Fibroblast of lung (primary cell): ENCODE measurements at places on chromosomes 1 and 21. TPM values are rescaled to one million over a fixed set of nuclear protein-coding genes. Genes with fewer than 3 reads are reported as not detected.

Gene IGSF5
- polyA plus RNA-seq: not detected in 2 replicates

Gene TMPRSS15
- polyA plus RNA-seq: not detected in 2 replicates

Gene LRRC38
- not detected in 2 replicates for polyA plus RNA-seq

Gene LRRC7
- 0.03 TPM in 2 replicates for polyA plus RNA-seq

Gene SPRR1A
- polyA plus RNA-seq: not detected in 2 replicates

Gene EXTL1
- 0.14 and 0.39 TPM in 2 replicates for polyA plus RNA-seq

Gene FCGR3B
- not detected in 2 replicates for polyA plus RNA-seq

Gene FOXD2
- 0.08 and 0.19 TPM in 2 replicates for polyA plus RNA-seq

Gene PLOD1
- polyA plus RNA-seq: 162 and 278 TPM in 2 replicates

Gene FCMR
- 1.5 and 4.3 TPM in 2 replicates for polyA plus RNA-seq

Gene ZMYND12
- 0.16 and 0.56 TPM in 2 replicates for polyA plus RNA-seq

Gene NTMT2
- not detected in 2 replicates for polyA plus RNA-seq

Gene DNAJC6
- 0.14 and 0.98 TPM in 2 replicates for polyA plus RNA-seq

Gene APCS
- polyA plus RNA-seq: not detected in 2 replicates

Gene TMEM269
- 0.06 and 0.10 TPM in 2 replicates for polyA plus RNA-seq

Gene CCDC17
- 0.05 and 0.09 TPM in 2 replicates for polyA plus RNA-seq

Gene SPATA17
- 0.18 and 0.89 TPM in 2 replicates for polyA plus RNA-seq

Gene MIA3
- 34.3 and 46.7 TPM in 2 replicates for polyA plus RNA-seq

Gene TRIM63
- polyA plus RNA-seq: not detected in 2 replicates

Gene RGL1
- 21.4 and 21.9 TPM in 2 replicates for polyA plus RNA-seq

Gene TMEM125
- 0.03 TPM in 1 of 2 replicates, not detected in the other for polyA plus RNA-seq

Gene CLCNKA
- 0.05 TPM in 1 of 2 replicates, not detected in the other for polyA plus RNA-seq

Gene PDC
- 0.07 TPM in 1 of 2 replicates, not detected in the other for polyA plus RNA-seq

Gene CD53
- polyA plus RNA-seq: 0.06 TPM in 1 of 2 replicates, not detected in the other

Gene MPL
- not detected in 2 replicates for polyA plus RNA-seq

Gene HPCAL4
- not detected in 2 replicates for polyA plus RNA-seq

Gene WNT4
- polyA plus RNA-seq: not detected in 2 replicates

Gene LEFTY2
- polyA plus RNA-seq: 0.05 TPM in 1 of 2 replicates, not detected in the other

Gene EXO5
- polyA plus RNA-seq: 9.0 and 13.4 TPM in 2 replicates

Gene AGTRAP
- polyA plus RNA-seq: 21.0 and 25.5 TPM in 2 replicates

Gene PGD
- 121 and 179 TPM in 2 replicates for polyA plus RNA-seq
